ENCODE measurements at places on chromosomes 12 and 14.

DNA sequence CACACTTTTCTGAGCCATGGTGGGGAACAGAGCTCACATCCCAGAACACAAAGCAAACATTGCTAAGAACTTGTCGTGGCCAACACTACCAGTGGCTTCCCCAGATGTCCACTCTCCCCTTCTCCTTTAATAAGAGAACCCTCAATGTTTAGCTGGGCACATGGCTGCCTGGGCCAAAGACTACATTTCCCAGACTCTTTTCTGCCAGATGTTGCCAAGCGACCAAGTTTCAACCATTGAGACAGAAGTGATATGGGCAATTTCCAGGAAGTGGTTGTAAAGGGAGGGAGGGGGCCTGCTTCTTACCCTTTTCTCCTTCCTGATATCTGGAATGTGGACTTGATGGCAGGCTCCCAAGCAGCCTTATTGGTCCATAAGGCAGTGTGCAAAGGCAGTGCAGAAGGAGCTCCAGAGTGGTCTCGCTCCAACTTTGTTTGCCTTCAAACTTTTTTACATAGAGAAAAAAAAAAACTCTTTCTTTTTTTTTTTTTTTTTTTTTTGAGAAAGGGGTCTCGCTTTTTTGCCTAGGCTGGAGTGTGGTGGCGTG lies 24.9 kb upstream of the JDP2 start:
- DNase-seq: no peak

GRCh38 chr14:73576391-73576790 lies 7.4 kb downstream of the ACOT2 start:
- DNase-seq: no peak

GRCh38 chr12:122730215-122731014 lies at the start of gene HCAR1:
Gene HCAR1, minus strand, starts transcription at chr12:122730844. Its CDS starts 505 bp downstream, at chr12:122730339.
- DNase-seq: no peak

DNA sequence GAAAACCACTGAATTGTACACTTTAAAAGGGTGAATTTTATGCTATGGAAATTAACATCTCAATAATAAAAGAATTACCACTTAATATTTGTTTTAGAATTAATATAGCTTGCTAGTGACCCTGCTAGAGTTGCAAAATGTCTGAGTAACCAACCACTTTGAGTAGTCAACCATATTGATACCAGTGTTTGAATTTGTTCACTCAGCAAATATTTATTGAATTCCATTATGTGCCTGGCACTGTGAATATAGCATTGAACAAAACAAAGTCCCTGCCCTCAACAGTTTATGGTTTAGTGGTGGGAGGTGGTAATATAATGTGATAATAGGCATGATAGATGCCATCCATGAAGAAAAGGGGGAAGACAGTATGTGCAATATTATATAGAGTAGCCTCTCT lies 4.6 kb downstream of the SNRPF start:
- DNase-seq: no peak

- no peak for DNase-seq
Observed at GRCh38 chr12:110004598-110004997, 5.4 kb downstream of the ANKRD13A start.

DNA sequence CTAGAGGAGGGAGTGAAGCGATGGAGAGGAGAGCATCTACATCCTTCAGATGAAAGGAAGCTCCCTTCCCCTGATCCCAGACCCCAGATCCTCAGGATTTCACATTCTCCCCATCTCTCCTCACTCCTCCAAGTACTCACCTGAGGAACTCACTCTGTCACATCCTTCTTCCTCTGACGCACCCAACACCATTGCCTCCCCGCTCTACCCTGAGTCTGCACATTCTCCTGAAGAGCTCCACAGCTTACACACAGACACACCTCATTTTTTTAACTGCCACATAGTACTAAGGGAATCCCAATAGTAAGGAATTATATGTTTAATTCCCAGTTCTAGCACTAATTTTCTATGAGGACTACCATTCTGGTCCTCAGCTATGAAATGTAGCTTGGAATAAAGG lies 16.3 kb upstream of the METTL17 start:
- no peak for DNase-seq

DNA sequence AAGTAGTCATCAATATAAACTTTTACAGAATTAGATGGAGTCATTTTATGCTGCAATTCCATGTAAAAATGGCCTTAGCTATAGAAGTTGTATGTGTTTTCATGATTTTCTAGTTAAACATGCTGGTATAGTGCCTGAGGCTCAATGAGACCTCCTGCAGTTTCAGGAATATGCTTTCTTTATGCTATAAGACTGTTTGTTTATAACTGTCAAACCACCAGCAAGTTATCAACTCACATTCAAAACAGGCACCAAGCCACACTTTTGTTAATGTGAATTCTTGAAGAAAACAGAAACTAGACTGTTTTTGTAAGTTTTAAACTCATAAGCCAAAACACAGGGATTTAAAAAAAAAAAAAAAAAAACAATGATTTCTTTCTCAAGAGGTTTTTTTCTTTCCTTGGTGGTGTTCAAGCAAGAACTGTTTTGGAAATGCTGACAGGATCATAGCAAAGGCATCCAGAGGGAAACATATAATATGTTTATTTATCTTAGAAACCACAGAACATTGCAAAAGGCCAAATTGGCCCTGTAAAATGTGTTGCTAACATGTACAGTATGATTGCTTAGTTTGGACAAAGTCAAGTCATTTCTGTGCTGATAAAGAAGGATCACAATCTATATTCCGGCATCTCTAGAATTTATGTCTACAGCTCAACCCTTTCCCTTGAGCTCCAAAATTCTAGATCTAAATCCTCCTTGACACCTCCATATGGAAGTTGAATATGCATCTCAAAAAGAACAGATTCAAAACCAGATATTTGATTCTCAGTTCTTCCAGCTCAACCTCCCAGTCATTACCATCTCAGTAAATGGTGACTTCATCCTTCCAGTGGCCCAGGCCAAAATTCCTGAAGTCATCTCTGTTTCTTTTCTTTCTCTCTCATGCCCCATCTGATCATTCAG lies 29.0 kb upstream of the LUM start:
- DNase-seq: peak; percentile 94

DNA sequence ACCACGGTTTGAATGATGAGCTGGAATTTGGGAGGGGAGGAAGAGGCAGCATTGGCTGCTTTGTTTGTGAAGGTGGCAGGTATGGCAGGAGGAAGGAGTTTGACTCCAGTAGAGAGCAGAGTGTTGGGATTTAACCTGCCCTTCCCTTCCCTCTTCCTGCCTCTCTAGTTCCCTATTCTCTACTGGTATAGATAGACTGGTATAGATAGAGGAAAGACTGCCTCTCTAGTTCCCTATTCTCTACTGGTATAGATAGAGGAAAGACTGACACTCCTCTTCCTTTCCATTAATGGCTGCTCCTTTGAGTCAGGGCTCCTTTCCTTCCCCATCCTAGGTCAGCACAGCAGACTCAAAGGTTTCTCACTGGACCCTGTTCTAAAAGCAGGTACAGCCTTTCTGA lies 8.4 kb upstream of the SYCP3 start:
- DNase-seq: no peak

GRCh38 chr12:43893670-43894069 lies 57.8 kb downstream of the TMEM117 start:
- DNase-seq: peak; percentile 15

- DNase-seq: no peak
Observed at GRCh38 chr14:39169541-39169900, 612 bp downstream of the TRAPPC6B start.

DNA sequence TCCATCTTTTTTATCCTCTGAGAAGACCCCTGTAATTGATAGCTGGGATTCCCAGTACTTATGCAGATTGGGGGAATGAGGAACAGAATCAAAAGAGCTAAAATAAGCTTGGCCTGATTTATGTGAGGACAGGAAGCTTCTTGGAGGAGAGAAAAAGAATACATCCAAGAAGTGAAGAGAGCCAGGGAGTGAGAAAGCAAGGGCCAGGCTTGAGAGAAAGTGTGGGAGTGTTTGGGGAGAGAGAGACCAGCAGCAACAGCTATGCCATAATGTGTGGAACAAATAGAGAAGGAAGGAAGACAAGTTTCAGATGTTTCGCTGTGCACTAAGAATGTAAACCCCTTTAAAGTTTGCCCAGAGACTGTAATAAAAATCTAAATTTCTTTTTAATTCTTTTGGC lies 4.0 kb upstream of the CCDC184 start:
- DNase-seq: no peak

- DNase-seq: peak; percentile 74
Observed at GRCh38 chr12:121443193-121443870, 43.4 kb downstream of the RNF34 start.
